ENCODE measurements at places on chromosomes 3 and 15.
A peak's percentile ranks its signal among the peaks of the same experiment; 100 is the strongest.

DNA sequence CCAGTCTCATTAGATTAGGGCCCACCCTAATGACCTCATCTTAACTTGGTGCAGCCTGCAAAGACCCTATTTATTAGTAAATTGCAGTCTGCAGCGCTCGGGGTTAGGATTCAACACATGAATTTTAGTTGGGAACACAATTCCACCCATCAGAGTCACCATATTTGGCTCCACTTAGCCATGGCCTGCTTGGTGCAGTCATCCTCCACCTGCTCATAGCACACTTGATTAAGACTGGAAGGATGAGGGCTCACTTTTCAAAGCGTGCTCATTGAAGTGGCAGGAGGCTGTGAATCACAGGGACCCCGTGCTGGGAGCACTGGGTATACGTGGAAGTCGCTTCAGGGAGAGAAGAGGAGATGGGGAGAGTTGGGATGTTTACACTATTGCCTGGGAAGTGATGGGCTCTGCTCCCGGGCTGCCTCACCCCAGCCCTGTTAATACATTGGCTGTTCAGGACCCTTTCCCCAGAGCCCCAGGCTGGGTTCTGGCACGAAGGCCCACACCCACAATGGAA is 68.2 kb downstream of the ASB7 start:
- no peak for ATAC-seq

- no peak for ATAC-seq
Measured at GRCh38 chr3:100759159-100759558, 49.9 kb downstream of the TFG start.

GRCh38 chr15:70566047-70566835 is 197.1 kb downstream of the UACA start:
- ATAC-seq: no peak

GRCh38 chr3:124026516-124026915 is 34.6 kb upstream of the ROPN1 start:
- no peak for ATAC-seq

- peak; percentile 28 for ATAC-seq
Measured at GRCh38 chr3:101701696-101702634, 15.4 kb upstream of the RPL24 start.

Data from gastroesophageal sphincter (tissue), 4 donors.